ENCODE measurements at places on chromosomes 5 and 9.

DNA sequence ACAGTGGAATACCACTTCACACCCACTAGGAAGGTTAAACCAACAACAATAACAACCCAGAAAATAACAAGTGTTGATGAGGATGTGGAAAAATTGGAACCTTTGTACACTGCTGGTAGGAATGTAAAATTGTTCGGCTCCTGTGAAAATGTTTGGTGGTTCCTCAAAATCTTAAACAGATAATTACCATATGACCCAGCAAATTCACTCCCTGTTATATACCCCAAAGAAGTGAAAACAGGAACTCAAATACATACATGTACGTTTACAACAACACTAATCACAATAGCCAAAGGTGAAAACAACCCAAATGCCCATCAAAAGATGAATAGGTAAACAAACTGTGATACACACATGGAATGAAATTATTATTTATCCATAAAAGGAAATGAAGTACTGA lies 178.5 kb upstream of the PHYKPL start:
- DNase-seq, result no peak

DNA sequence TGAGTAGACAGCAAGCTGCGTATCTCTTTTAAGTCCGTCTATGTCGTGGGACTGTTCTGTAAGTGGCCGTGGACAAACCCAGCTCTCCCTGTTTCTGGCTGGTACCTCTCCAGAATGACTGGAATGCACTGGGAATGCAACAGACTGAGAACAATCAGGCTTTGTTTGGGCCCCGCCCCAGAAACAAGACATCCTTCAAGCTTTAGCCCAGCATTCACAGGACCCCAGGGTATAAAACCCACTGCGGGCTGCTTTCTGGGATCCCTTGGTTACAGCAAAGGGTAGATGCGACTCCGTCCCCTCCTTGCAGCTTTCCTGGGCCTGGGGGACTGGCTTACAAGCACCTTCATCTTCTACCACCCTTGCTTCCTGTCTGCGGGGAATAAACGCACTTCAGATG lies 45.6 kb upstream of the SPTLC1 start:
- DNase-seq, result no peak

GRCh38 chr9:123654218-123654993 lies 275.5 kb downstream of the DENND1A start:
- no peak for DNase-seq

GRCh38 chr5:127950707-127951391 lies 132.7 kb upstream of the SLC12A2 start:
- DNase-seq, result no peak

GRCh38 chr9:137485343-137486140 lies 26.4 kb upstream of the NSMF start:
- DNase-seq, result no peak

GRCh38 chr9:99076483-99077171 lies 28.3 kb upstream of the TGFBR1 start:
- DNase-seq, result peak; percentile 46

GRCh38 chr5:78280261-78280660 lies 14.2 kb downstream of the AP3B1 start:
- no peak for DNase-seq

GRCh38 chr9:37325778-37326177 lies 96.7 kb upstream of the GRHPR start:
- no peak for DNase-seq

DNA sequence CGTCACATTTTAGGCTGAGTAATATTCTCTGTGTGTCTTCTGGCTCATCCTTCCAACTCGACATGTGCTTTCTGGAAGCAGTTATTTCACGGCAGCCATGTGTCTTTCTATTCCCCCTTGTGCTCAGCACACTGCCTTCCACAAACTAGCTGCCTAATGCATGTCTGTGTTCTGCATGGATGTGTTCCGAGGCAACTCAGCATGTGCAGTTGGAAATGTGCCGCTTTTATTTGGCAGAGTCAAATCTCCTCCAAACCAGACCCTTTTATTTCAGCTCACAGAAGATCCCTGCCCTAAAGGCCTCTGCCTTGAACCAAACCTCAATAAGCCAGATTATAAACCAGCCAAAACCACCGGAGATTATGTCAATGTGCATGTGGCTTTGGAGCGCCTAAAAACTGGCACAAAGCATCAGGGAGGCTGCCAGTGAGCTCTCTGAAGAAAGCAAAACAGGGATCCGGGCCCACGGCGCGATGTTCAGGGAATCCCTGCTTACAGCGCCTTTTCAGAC lies 360.2 kb downstream of the DEPDC1B start:
- no peak for DNase-seq

DNA sequence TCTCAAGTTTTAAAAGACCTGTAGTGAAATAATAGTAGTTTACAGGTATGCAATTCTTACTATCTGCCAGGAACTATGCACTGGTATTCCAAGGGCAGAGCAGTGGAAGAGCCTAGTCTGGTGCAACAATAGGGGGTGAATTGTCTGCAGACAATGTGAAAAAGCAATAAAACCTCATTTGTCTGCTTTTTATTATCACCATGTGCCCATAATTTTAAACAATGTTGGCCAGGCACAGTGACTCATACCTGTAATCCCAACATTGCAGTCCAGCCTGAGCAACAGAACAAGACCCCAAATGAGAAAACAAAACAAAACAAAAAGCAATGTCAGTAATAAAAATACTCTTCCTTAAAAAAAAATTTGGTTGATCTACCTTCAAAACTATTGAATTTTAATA lies 12.2 kb upstream of the SLC44A1 start:
- no peak for DNase-seq

DNA sequence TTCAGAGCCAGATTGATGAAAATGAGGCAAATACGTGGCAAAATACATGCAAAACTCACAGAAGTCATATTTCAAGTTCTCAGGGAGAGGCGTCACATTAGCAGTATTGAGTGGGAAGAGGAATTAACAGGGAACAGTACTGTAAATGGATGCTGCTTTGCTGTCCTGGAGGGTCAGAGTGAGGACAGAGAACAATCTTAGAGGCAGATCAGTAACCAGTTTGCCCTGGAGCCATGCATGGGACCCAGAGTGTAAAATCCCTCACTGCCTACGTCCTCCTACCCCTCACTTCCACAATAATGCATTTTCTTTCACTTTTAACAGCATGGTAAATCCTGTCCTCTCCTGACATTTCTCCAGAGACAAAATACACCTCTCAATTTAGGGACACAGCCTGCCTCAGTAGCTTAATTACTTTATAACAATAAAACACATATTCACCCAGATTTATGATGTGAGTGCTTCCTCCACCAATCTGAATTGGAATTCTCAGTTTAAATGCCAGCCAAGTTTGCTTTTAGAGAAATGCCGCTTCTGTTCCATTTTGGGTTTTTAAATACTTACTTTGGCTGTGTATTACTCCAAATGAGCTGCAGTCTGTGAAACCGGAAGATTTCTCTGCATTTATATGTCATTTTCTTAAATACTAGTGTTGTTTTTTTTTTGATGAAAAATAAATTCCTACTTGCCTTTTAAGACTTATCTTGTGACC lies 70.0 kb downstream of the LMNB1 start:
- no peak for DNase-seq

- DNase-seq, result no peak
Observed at GRCh38 chr5:125868036-125868435, 555.2 kb upstream of the GRAMD2B start.

- DNase-seq, result no peak
Observed at GRCh38 chr5:149837680-149838269, 106.8 kb downstream of the PDE6A start.

- DNase-seq, result no peak
Observed at GRCh38 chr5:84383816-84384603, 670 bp downstream of the EDIL3 start.

DNA sequence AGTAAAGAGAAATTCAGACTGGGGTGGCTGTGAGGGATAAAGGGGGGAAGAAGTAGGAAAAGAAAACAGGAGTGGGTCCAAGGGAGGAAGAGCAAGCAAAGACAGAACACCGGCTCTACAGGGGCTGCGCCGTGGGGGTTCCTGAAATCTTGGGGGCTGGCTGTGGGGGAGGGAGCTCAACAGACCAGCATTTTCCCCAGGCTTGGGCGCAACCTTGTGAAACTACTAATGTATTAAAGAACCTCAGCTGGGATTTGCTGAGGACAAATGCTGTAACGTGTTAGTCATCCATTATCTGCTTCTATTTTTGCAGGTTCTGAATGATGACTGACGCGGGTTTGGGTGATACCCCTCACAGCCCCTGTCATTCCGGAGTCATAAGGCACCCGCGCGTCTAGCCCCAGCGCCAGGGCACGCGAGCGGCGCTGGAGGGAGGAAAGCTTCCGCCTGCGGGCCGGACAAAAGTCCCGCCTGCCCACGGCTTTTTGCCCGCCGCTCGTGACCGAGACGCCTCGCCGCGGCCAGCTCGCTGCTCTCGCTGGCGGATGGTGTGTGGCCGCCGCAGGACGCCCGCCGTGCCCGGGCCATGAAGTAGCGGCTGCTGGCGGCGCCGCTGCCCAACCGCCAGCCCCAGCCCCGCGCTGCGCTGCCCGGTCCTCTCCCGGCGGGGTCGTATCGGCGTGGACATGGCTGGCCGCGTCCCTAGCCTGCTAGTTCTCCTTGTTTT lies 110.6 kb downstream of the PAM start:
- no peak for DNase-seq

DNA sequence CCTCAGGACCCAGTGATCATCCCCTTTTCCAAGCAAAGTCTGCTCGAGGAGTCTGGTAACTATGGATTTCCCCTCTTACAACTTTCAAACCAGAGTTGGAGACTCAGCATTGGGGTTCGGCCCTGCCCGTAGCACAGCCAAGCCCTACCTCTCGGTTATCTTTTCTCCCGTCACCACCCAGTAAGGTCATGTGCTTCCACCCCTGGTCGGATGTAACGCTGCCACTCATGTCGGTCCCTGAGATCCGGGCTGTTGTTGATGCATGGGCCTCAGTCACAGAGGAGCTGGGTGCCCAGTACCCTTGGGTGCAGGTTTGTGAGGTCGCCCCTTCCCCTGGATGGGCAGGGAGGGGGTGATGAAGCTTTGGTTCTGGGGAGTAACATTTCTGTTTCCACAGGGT lies 1.2 kb downstream of the GALT start:
- DNase-seq, result no peak

DNA sequence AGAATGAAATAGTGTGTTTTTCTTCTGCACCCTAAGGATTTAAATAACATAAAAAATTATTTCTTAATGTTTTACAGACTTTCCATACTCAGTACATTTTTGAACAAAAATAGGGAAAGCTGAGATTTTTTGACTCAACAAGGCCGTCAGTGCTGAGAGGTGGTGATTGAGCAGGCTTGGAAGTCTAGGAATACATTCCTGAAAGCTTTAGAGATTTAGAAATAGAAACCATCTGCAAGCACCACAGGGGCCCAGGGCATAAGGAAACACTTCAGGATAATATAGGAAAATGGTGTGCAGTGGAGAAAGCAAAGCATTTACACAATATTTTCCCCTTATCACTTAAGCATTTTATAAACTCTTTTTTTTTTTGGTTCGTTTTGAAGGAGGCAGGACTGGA lies 5.2 kb downstream of the BASP1 start:
- DNase-seq, result no peak

- no peak for DNase-seq
Observed at GRCh38 chr5:105677291-105677690, 1993.4 kb downstream of the EFNA5 start.

DNA sequence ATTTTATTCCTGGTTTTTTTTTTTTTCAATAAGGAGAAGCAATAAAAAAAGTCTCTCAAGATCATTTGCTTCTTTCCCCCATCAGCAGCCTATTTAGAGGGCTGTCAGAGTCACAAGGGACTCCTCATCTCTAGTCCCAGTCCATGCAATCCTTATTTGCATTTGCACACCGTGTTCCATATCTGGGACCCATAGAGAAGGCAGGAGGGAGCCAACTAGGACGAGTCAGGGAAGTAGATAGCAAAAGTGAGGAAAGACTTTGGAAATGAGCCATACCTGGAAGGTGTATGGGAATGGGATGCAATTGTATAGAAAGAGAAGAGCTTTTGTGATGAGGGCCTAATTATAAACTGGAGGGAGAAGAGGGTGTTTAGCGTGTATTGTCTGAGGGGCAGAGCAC lies 160.0 kb downstream of the PIK3R1 start:
- no peak for DNase-seq

DNA sequence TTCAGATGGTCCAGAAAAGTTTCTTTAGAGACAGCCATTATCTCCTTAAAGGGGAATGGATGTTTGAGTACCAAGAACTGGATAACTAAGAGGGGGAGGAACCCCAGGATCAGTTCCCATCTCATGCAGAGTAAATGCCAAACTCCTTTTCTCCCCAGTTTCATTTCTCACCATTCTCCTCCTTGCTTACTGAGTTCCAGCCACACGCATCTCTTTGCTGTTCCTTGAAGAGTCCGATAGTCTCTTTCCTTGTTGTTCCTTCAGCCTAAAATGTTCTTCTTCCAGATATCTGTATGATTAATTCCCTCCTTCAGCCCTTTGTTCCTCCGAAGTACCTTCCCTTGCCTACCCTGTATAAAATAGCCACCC lies 30.0 kb downstream of the KDM4C start:
- DNase-seq, result no peak

GRCh38 chr5:163692091-163692490 lies 186.7 kb downstream of the MAT2B start:
- DNase-seq, result no peak

- DNase-seq, result no peak
Observed at GRCh38 chr5:59446356-59446755, 447.2 kb downstream of the PDE4D start.

DNA sequence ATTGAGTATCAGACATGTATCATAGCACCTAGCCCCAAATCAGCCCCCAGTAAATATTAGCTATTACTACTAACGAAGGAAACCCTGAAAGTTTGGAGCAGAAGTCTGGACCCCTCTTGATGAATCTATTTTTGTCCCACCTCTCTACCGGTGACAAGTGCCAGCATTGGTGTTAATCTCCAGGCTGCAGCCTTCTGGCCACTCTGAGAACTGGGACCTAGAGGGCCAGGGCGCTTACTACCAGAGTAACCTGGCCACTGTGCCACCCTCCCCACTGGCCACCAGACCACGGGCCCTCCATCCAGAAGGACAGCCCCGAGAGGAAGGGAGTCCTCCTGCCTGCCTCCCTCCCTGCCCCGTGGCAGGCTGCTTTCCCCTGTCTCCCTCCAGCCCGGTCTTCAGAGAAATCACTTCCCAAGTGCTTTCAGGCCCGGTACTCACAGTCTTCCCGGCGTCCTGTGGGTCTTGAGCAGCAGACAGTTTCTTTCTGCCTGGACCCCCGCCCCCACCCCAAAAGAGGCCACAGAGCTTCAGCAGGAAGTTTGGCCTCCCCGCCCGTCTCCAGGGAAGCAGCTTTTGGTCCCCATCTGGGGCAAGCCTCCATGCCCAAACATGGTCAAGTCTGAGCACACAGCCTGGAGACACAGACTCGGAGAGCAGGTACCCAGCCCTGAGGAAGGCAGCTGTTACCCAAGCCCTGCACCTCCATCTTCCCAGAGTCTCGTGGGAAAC lies at the start of gene KCNMB1:
Gene KCNMB1, minus strand, starts transcription at position 550 of the 732 bp plus-strand sequence. CDS start 3,920 bp downstream, outside the sequence.
- DNase-seq, result no peak

DNA sequence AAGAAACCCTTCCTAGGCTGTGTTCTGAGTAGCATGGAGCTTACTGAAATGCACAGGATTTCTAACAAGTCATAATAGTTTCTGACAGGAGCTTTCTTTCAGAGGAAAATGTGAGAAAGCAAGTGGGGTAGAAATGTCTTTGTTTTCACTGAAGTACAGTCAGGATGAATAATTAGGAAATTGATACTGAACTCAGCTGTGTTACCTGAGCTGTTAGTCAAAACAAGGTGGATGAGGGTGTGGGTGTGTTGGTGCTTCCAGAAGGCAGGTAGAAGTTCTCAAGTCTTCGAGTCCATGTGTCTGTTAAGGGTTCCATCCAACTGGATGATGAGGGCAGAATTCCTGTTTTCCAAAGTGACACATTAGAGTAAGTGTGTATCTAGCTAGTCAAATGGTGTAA lies 122.4 kb downstream of the BASP1 start:
- no peak for DNase-seq

Measured in stimulated activated CD8-positive, alpha-beta memory T cell treated with anti-CD3 and anti-CD28 coated beads, Interleukin-4, amount 100 ng/mL, for 1 hour (primary cell).